ENCODE measurements at places on chromosomes 5 and 9.

- DNase-seq = no peak
Measured at GRCh38 chr5:945691-946551, 53.2 kb downstream of the TRIP13 start.

GRCh38 chr5:112106878-112107277, 312.2 kb downstream of the EPB41L4A start:
- DNase-seq = no peak

GRCh38 chr9:117276444-117276843, 138.4 kb downstream of the ASTN2 start:
- no peak for DNase-seq

- no peak for DNase-seq
Measured at GRCh38 chr5:116498503-116499048, 76.0 kb downstream of the SEMA6A start.

- no peak for DNase-seq
Measured at GRCh38 chr5:77031891-77032290, 1.7 kb downstream of the AGGF1 start.

Measured in CD4-positive, alpha-beta T cell treated with Interleukin-10 for 1 hour (primary cell).